Fibroblast of the conjunctiva (primary cell): ENCODE measurements at places on chromosomes 16 and 17.

DNA sequence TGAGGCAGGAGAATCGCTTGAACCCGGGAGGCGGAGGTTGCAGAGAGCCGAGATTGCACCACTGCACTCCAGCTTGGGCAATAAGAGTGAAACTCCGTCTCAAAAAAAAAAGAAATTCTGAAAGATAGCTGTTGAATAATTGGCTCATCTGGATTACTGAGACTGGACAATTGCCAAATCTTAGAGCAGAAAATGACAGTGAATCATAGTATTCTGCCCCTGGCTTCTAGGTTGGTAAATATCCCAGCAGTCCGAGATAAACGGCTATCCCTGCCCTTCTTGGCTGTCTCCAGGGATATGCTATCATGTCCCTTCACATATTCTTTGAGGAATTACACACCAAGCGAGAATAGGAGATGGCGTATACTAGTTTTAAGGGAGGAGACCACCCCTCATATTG is 35.5 kb upstream of the METTL16 start:
- DNase-seq = peak; percentile 9

DNA sequence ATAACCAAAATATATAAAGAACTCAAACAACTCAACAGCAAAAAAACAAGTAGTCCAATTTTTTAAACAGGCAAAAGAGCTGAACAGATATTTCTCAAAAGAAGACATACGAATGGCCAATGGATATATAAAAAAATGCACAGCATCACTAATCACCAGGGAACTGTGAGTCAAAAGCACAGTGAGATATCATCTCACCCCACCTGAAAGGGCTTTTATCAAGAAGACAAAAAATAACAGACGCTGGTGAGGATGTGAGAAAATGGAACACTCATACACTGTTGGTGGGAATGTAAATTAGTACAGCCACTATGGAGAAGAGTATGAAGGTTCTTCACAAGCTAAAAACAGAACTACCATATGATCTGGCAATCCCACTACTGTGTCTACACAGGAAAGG is 7.4 kb downstream of the XYLT1 start:
- no peak for DNase-seq

DNA sequence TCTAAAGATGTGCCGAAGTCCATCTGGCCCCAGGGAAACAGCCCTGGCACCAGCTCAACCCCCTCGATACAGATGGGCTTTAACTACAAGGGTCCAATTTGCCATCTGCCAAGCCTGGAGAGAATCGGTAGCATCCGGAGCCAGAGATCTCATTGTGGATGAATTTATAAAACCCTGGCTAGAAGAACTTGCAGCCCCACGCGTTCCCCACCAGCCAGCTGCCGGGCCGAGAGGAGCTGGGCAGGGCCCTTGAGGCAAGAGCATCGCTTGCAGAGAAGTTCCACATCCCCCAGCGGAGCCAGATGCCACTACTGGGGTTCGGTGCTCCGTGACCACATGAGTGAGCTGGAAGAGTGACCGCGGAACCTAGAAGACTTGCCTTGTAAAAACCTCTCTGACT is 65.3 kb upstream of the NOL11 start:
- DNase-seq = no peak

- DNase-seq = no peak
Observed at GRCh38 chr17:54439816-54440215, 460.8 kb upstream of the TOM1L1 start.
